ENCODE measurements at places on chromosomes 6 and 20.

DNA sequence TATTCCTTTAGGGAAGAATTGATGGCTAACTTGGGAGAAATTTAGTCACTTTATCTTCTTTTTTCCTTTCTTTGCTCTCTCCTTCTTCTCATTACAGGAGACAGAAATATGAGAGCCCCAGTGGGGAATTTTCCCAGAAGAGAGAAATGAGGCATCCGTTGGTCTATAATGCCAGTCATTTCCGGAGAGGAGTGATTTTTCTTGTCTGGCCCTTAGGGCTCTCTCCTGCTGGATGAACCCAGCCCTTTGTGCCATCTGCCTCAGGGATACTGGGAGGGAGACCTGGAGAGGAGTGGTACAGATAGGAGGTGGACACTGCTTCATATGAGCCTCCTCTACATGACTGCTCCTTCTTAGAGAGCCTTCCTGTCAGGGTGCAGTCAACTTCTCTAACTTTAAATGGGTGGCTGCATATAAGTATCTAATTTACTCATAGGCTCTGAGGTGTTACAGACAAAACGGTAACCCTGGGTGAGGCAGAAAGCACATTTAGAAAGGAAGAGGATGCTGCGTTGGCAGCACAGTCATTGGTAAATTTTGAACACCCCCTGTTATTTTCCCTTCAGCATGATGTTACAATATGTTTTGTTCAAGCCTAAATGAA, 21.9 kb downstream of the RIMS1 start:
- DNase-seq: no peak

DNA sequence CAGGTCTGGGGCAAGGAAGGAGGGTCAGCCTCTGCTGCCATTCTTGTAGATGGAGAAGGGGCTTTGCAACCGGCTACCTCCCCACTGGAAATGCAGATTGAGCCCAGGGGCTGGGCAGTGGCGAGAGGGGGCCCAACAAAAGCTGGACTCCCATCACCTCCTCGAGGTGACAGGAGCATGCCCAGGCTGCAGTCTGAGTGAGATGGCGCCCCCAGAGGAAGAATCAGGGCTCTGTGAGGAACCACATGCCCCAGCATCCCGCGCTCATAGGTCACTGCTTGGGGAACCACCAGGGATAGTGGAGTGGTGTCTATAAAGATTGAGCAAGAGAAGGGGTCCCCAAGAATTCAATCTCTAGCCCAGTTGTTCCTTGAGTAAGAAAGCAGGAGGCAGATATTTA, 31.6 kb upstream of the NEDD9 start:
- no peak for DNase-seq

DNA sequence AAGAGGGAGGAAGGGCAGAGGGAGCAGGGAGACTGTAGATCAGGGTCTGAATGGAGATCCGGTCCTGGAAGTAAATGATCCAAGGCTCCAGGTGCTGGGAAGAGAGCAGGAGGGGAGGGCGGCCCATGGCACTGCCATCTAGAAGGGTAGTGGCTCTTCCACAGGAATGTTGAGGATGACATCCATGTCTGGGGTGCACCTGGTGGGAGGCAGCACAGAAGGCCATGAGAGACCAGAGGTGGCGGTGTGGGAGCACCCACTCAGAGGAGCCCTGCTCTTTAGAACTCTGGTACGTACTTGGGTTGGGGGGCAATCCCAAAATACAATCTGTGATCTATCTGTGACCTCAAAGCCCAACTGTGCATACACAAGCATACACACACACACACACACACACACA, 13.5 kb downstream of the DEFB132 start:
- DNase-seq: no peak

DNA sequence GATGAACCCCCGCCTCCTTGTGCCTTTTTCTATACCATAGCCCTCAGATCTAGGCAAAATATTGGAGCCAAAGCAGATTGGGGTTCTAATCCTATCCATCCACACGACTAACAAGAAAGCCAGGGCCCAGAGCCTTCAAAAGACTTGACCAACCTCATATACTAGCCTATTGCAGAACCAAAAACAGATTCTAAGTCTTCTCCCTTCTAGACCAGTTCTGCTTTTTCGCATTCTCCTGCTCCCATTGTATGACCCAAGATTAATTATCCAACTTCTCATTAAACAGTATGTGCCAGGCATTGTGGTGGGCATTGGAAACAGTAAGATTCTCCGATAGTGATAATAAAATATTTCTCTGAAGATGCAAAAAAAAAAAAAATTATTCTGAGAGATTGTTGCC, 113.7 kb upstream of the JARID2 start:
- DNase-seq: no peak

DNA sequence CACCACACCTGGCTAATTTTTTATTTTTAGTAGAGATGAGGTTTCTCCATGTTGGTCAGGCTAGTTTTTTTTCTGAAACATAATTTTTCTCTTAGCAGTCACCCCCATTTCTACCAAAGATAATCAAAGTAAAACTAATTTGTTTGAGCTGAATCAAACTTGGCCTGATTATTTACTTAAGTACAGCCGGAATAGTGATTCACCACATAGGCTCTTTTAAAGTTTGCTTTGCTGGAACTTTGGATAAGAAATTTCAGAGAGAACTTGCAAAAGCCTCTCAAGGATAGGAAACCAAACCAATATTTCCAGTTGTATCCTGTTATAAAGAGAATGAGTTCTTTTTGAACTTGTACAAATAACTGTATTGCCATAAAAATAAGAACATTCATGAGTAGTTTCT, 105.0 kb upstream of the SYNCRIP start:
- peak; percentile 10 for DNase-seq

- DNase-seq: no peak
These were observed 26.7 kb upstream of the SRC start for GRCh38 chr20:37319151-37319671.

DNA sequence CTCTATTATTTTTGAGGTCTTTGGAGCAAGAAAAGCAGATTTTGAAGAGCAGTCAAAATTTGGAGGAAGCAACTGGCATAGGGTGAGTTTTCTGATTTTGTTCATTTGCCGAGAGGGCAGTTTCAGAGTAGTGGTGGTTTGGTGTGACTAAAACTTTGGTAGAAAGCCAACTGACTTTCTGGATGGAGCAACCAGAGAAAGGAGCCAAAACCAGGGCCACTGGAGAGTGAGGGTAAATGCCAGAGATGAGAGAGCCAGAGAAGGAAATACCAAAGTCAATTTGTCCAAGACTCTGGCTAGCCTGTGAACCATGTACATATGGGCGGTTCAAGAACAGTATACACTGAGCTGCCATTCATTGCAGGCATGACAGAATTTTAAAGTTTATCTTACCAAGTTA, 40.5 kb upstream of the ZBTB24 start:
- DNase-seq: no peak

GRCh38 chr20:33664762-33665144, 2.0 kb upstream of the ACTL10 start:
- no peak for DNase-seq

- DNase-seq: no peak
These were observed 524 bp downstream of the C20orf203 start for GRCh38 chr20:32672982-32673851.

GRCh38 chr6:70107852-70108629, 194.8 kb downstream of the COL9A1 start:
- peak; percentile 17 for DNase-seq

GRCh38 chr6:144919560-144919959, 634.4 kb downstream of the UTRN start:
- no peak for DNase-seq

DNA sequence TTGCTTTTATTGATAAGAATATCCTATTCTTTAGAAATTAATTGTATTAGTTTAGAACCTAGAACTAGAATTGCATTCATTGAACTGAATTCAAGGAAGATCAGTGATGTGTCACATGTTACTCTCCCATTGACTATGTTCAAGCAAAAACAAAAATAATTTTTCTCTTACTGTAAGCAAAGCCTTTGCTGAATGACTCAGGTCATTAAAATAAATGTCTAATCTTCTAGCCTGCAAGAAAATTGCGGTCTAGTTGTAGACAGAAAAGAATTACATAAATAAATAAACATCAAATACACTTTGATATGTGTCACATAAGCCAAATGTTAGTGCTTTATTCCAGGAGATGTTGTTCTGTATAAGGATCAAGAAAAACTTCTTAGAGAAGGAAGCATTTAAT, 387.9 kb downstream of the ADGRB3 start:
- no peak for DNase-seq

DNA sequence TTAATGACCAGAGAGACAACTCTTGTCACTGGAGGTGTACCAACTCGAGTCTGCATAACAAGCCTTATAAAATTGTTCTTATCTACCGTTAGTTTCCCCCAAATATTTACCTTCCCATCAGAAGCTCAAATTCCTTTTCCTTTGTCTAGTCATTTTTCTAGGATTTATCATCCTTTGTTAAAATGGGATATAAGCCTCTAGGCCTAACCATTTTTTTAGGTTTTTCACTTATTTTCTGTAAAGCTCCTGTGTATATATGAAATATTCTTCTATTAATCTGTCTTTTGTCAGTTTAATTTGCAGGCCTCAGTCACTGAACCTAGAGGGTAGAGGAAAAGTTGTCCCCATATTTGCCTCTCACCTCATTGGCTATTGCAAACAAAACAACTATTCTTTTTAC, 99.6 kb upstream of the TNFAIP3 start:
- DNase-seq: no peak

- no peak for DNase-seq
These were observed 25.4 kb downstream of the ANKEF1 start for GRCh38 chr20:10060226-10060625.

DNA sequence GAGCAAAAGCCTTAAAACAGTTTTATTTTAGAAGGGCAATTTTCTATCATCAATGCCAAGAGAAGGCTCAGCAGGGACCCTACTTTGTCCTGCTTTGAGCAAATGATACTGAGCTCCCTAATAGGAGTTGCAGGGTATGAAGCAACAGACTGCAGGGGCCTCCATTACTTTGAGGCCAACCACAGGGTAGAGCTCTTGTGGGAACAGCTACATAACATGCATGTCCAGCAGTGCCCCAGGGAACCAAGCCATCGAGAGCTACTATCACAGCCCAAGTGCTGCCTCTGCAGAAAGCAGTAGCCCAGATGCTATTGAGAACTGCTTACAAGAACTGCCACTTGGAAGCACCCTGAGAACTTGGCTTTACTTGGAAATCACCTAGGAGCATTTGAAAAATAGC, 222.1 kb downstream of the LAMA2 start:
- peak; percentile 58 for DNase-seq
